ENCODE measurements at places on chromosomes 7 and 10. TPM values are rescaled to one million over a fixed set of nuclear protein-coding genes. Genes with fewer than 3 reads are reported as not detected.
A peak's percentile ranks its signal among the peaks of the same experiment; 100 is the strongest.

GRCh38 chr10:10045765-10046028 lies 972.0 kb upstream of the CELF2 start:
- no peak for ATAC-seq

ADAM8 gene
- 0.94 TPM for total RNA-seq

- ATAC-seq: no peak
Measured at GRCh38 chr10:14665304-14665703, 109.4 kb downstream of the FAM107B start.

DNA sequence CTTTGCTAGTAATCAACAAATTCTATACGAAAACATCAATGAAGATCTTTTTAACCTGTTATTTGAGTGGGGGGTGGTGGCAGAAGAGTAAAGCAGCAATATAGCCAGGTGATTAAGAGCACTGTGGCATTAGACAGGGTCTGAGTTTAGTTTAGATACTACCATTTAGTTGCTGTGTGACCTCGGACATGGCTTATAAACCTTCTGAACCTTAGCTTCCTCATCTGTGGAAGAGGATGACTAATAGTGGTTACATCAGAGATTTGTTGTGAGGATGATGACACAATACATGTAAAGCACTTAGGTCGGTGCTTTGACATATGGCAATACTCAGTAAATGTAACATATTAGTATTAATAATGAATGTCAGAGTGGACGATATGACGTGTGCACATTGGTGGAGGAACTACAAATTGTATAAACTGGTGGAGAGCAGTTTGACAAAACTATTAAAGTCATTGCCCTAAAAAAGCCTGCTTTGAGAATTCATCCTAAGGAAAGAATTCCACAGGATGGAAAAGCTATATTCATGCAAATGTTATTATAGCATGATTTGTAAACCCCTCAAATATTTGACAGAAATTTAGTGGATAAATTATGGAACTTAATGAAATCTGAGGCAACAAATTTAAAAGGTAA lies 24.3 kb downstream of the SPAG6 start:
- peak; percentile 25 for ATAC-seq

LRRC18 gene
- total RNA-seq: not detected

PLEKHS1 gene
- 0.27 TPM for total RNA-seq

HACD1 gene
- total RNA-seq: 4.6 TPM

- no peak for ATAC-seq
Measured at GRCh38 chr10:106053061-106053460, 1111.4 kb downstream of the SORCS1 start.

GRCh38 chr7:157928808-157929425 lies 592.1 kb downstream of the DNAJB6 start:
- ATAC-seq: no peak

- ATAC-seq: no peak
Measured at GRCh38 chr7:130309986-130310385, 17.0 kb downstream of the CPA4 start.

DENND2A gene
- total RNA-seq: 20.5 TPM

DNA sequence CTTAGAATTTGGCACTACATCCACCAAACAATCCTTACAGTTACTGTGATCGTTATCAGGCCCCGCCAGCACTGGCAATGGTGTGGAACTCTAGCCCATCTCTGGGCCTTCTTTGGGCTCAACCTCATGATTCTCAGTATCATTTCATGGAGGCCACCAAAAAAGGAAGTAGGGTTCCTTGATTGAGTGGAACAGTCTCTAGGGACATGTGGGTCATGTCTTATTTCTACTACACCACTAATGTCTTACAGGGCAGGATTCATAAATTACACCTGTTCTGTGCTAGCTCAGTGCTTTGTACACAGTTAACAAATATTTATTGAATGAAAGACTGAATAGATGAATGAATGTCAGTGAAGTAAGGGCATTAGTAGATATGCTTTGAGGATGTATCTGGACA lies 53.9 kb downstream of the AP3M1 start:
- ATAC-seq: no peak

PWWP2B gene
- 12.1 TPM for total RNA-seq

GRCh38 chr7:12573885-12574284 lies 3.4 kb downstream of the SCIN start:
- no peak for ATAC-seq

DNA sequence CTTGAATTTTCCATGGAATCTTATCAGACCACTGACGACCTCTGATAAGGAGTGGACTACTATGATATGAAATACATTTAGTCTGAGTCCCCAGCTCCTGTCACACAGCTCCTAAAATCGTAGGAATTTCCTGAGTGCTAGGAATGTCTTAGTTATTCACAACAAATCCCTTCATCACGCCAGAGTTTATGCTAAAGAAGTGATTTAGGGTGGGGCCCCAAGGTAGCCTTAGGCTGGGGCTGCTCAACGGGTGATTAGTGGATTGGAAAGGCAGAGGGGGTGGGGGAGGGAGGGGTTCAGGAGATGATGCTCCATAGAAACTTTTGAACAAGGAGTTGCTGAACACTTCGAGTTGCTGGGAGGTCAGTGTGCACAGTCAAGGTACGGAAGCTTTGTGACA lies 7.0 kb upstream of the TET1 start:
- no peak for ATAC-seq

- peak; percentile 40 for ATAC-seq
Measured at GRCh38 chr7:28409716-28410627, 2.3 kb upstream of the CREB5 start.

SPACDR gene
- total RNA-seq: 0.64 TPM

DNA sequence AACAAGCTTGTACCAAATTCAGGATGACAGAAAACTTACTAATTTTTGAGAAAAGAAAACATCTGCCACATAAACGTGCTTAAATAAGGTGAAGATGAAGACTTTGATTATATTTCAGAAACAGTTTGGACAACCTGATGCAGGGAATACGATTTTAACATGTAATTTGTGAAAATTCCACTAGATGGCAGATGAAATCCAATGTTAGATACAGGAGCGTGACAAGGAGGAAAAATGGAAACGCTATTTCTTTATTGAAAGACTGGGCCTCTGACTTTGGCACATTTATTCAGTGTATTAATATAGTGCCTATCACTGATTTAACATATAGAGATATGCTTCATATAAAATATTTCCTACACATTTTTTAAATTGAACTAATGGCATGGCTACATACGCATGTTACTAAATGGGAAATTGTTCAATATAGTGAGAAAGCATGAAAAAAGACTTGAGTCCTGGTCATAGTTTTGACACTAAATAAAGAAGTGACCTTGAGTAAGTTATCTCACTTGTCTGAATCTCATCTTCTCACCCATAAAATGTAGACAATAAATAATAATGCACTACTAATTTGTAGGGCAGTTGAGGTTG lies 60.7 kb downstream of the CD36 start:
- ATAC-seq: peak; percentile 66

DNA sequence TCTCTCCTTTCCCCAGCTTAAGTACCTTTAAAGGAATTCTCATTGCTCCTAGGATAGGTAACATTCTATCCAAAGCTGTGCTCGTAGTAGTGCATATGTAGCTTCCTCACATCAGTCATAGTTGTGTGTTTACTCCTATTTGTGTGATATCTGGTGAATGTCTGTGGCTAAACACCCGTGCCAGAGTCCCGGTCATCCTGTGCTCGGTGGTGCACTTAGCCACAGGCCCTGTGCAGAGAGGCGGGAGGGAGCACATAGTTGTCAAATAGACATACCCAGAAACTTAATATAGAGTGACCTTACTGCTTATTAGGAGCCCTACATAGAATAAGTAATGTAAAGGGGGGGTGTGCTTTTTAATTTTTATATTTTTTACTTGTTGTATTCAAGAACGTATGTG lies 76.6 kb downstream of the RBM33 start:
- no peak for ATAC-seq

- ATAC-seq: no peak
Measured at GRCh38 chr10:66784770-66785169, 141.1 kb upstream of the LRRTM3 start.

- no peak for ATAC-seq
Measured at GRCh38 chr7:41487229-41487940, 215.5 kb downstream of the INHBA start.

- ATAC-seq: no peak
Measured at GRCh38 chr7:137084607-137085380, 216.3 kb downstream of the CHRM2 start.

ATP5F1C gene
- total RNA-seq: 271 TPM

- no peak for ATAC-seq
Measured at GRCh38 chr10:31464552-31464951, 145.5 kb downstream of the ZEB1 start.

GRCh38 chr7:43294080-43294630 lies 181.7 kb downstream of the HECW1 start:
- peak; percentile 90 for ATAC-seq

DNA sequence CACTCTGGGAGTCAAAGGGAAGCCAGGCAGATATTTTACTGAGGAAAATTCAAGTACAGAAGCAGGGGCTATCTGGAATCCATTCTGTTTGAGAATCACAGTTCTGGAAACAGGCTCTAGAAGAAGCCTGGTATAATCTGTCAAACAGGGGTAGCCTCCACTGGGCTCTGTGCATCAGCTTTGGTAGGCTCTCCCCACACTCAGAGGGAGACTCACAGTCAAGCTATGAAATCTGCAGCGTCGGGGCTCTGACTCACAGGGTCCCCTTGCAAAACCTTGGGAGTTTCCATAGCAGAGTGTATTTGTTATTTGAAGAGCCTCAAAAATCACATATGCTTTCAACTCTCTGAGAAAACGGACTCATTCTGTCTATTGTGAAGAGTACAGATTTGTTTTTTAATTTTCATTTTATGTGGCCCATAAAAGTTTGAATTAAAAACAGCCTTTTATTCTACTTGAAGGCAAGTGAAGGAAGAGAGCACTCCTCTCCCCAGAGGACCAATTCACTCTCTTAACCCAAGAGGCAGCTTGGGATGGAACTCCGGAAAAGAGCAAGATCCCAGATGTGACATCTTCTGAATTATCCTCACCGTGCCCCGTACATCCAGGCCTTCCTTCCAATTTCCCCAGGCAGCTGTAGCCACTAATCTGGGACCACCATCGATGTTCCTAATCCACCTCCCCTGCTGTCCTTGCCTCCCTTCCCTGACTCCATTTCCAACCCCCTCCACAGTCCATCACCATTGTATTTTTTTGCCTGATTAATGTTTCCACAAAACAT lies 590.9 kb upstream of the MGMT start:
- ATAC-seq: no peak

DNA sequence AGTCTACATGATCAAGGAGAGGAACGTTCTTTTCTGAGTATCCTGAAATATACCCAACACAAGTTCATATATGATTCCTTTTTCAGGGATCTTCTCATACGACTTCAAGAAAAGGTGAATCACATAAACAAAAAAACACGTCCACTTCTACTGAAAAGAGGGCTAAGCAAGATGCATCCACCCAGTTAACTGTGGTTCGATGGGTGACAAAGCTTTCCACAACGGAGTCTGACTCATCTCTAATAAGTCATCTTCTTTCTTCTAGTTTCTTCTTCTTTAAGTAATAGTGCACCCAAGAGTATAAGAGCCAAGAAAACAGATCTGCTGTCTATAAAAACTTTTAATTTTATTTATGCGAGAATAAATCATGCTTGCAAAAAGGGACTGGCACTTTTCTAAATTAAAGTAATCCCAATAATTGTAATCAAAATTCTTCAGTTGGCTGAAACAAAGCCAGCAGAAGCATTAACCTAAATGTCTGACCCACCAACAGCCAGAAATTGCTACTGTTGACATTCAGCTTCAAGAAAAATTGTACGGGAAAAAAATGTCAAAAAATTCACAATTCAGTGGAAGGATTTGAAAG lies 146.9 kb upstream of the ANK3 start:
- peak; percentile 50 for ATAC-seq

GRCh38 chr10:79266543-79267312 lies 80.5 kb upstream of the PPIF start:
- ATAC-seq: peak; percentile 65

- ATAC-seq: no peak
Measured at GRCh38 chr7:85102813-85103350, 84.0 kb downstream of the SEMA3D start.

GRCh38 chr10:45811075-45811474 lies 36.2 kb downstream of the AGAP4 start:
- ATAC-seq: no peak

DNA sequence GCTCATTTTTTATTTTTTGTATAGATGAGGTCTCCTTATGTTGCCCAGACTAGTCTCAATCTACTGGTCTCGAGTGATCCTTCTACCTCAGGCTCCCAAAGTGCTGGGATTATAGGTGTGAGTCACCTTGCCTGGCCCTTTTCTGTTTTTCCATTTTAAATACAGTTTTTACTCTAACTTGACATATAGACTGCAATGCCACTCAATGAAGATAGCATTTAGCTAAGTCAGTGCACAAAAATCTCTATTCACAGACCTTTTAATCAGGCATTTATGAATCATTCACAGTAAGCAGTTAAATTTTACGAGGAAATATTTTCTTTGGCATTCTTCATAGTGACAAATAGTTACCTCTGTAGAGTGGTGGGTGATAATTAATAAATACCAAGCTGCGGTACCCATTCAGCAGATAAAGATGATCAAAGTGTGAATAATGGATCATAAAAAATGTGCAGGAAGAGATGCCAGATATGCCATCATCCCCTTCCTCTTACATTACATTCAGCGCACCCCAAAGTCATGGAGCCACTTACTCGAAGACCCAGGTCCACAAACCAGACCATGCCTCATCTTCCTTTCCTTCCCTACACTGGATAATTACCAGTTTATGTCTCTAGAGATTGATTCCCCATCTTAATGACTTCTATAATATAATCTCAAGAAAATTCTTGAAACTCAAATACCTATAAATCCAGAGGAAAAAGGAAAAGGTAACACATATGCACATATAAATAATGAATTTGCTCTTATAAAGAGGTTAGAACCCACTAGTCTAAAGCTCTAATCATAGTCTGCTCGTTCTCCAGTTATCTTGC lies 56.0 kb downstream of the UBE2H start:
- ATAC-seq: no peak

- no peak for ATAC-seq
Measured at GRCh38 chr10:99766302-99766681, 16.1 kb upstream of the ABCC2 start.

CYP3A7 gene
- 0.36 TPM for total RNA-seq

DNA sequence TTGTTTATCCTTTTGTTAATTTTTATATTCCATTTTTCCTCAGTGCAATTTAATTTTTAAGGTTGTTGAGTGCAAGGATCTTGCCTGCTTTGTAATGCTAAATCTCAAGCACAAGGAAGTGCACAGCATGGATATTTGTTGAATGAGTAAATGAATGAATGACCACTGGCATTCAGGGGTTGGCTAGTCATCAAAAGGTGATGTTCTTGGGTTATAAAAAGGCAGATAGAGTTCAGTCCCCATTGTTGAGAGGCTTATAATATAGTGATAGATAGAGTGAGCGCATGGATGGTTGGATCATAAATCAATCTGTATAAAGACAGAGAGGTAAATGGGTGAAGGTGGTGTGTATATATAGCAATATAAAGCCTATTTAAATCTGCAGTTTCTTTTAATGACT lies 193.2 kb upstream of the KLF6 start:
- no peak for ATAC-seq

- ATAC-seq: no peak
Measured at GRCh38 chr10:113666682-113667252, 2.9 kb upstream of the NRAP start.

TRUB1 gene
- 48.0 TPM for total RNA-seq
